Neural crest cell (in vitro differentiated cells): ENCODE measurements at places on chromosomes 3 and 15.

DNA sequence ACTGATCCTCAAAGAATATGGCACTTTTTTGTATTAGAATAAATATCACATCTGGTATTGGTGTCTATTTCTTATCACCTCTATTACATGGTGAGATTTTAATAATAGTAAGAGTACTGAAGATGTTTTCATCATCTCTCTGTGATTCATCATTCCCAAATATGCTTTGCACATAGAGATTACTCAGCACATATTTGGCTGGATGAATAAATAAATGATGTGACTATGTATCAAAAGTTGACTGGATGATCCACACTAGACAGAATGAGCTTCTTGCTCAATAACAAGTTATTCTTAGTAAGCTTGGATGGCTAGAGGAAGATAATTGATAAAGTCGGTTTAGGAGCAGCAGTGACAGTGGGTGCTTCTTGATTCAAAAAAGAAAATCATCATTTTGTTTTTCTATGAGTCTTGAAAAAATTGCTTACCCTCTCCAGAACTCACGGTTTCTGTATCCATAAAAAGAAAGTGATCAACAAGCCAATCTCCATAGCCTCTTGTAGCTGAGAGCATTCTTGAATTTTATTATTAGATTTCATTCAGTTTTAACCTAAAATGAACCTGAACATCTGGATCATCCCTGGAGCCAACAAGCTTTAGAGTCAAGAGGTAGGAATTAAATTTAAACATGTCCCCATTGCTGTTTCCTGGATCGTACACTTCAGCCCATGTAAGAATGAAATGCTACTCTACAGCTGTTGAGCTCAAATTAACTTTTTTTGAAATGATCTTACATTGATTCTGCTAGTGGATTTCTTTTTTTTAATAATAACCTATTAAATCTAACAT is 104.8 kb upstream of the OSTN start:
- DNase-seq: no peak

DNA sequence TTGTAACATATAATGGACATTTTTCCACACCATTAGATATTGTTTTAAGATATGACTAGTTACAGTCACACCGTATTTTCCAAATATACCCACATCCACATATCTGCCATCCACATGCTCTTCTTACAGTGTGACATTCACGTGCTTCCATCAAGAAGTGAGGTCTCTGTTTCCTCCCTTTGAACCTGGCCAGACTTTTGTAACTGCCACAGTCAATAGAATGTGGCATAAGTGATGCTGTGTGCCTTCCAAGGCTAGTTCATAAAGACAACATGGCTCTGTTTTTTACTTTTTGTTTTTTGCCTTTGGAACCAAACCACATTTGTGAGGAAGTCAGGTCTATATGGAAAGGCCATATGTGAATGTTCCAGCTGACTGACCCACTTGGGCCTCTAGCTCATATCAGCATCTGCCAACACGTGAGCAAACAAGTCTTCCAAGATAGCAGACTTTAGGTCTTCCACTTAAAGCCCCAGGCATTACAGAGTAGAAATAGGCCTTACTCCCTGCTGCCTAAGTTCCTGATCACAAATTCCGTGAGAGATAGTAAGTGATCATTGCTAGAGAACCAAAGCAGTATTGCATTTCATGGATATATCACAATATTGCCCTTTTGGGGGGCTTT is 27.1 kb downstream of the EIF1B start:
- DNase-seq: no peak

GRCh38 chr3:73144276-73144675 is 82.8 kb downstream of the EBLN2 start:
- no peak for DNase-seq

DNA sequence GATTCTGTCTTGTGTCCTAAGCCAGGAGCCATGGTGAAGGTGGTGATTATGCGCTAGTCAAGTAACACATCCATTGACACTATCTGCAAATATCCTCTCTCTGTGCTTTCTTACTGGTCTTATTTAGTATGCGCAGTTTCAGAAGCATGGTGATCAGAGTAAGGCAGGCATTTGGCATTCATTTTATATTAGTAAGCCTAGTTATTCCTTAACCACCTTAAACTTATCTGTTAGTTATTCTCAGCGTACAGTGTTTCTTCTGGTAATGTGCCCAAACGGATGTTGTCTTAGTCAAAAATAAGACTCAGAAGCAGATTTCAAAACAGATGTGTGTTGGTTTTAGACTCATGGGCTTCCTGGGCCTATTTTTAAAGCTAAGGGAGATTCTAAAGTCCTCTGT is 329.2 kb downstream of the GRM7 start:
- DNase-seq: no peak

GRCh38 chr3:193901007-193901406 is 234.9 kb upstream of the HES1 start:
- no peak for DNase-seq

DNA sequence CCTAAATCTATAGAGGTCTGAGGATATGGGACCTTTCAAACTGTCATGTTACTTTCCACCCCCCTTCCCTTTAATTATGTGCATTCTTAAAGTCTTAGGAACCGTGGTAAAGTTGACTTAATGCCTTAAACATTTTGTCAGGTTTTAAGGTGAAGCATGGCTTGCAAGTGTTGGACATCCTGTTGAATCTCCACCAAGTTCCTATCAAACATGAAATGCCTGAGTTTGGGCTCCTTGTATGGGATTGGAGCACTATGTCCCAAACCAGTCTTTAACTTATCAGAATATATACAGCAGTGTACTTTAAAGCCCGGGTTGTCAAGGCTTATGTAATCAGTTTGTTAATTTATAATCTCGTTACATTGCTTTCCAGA is 1.1 kb downstream of the SNRK start:
- no peak for DNase-seq
